Activated CD4-positive, alpha-beta T cell treated with anti-CD3 and anti-CD28 coated beads, Interleukin-2, amount 50 U/mL, for 1 hour (primary cell): ENCODE measurements at places on chromosomes 1 and 21.

DNA sequence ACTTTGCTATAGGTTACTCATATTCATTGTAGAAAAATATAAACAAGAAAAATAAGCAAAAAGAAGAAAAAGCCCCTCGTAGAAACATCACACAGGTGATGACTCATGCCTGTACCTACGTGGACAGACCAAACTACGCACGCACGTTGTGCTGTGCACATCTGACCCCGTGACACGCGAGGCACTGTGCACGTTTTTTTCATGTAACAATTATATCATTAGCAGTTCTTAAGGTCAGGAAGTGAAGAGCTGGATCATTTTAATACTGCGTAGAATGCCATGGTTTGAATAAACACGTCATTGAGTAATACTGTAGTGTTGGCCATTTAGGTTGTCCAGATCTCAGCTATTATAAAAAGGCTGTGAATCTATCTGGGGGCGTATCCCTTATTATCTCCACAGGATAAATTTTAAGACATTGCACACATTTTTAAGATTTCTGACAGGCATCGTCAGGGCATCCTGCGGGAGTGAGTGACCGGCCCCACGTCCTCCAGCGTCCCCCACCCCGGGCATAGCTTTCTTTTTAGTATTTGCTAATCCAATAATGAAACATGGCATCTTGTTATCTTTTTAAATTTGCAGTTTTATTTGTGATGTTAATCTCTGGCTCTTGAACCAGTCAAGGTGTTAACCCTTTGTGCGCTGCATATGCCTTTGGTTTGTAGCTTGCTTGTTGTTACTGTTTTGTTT is 23.4 kb upstream of the ADARB1 start:
- no peak for DNase-seq

DNA sequence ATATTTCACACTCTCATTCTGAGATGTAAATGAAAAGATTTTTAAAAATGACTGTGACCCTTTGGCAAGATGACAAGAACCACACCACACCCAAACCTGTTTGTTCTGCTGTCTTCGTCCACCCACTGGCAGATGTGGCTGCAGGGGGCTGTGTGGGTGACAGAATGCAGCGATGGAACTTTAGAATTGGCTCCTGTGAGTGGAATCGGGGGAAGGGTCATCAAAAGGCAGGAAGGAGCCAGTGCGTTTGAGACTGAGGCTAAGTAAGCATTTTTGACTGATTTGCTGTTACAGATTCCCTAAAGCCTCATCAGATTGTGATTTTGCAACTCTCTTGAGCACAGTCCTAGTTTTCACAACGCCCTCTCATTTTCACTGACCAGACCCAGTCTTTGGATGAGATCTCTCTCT is 111.2 kb upstream of the ADGRL2 start:
- DNase-seq, result no peak

DNA sequence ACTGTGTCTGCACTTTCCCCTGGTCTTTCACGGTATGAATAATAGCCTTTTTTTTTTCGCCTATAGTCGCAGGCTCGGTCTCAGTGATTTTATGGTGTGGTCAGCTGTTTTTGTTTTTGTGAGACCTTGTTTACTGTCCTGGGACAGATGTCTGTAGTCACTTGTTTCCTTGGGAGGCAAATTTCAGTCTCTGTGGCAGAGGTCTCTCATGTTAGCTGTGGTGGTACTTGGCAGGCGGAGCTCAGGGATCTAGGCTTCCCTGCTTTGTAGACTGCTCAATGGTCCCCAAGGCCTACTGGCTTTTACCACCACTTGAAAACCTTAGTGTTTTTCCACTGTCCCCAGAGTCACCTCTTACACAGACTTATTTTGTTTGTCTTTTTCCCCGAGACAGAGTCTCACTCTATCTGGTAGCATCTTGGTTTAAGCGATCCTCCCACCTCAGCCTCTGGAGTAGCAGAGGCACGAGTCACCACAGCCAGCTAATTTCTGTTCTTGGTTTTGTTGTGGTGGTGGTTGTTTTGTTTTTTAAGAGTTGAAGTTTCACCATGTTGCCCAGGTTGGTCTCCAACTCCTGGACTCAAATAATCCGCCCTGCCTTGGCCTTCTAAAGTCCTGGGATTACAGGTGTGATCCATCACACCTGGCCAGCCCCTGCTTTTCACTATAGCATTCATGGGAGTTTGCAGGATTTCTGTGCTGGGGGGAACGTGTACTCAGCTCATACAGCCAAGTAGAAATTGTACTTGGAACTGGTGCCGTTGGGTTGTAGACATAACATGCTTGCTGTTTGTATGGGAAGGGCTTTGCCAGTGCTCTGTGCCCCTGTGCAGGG is 10.3 kb downstream of the RNU1-2 start:
- DNase-seq, result no peak

GRCh38 chr21:42266971-42267556 is 48.1 kb downstream of the ABCG1 start:
- DNase-seq, result peak; percentile 18

GRCh38 chr1:54272134-54272533 is 72.2 kb downstream of the MRPL37 start:
- no peak for DNase-seq

DNA sequence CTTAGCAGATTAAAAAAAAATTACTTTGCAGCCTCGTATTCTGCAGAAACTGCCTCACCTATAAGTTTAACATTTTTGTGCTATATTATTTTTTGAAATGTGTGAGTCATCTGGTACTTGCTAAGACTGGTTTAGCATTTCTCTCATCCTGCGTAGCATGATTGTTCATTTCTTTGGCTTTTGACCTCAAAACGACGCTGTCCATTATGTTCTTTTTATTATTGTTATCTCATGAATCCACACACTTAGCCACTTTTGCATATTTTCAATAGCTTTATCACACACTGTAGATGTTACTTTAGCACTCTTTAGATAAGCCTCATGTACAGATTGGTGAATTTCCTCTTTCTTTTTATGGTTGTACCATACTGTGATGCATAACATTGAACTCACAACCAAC is 1004.9 kb upstream of the NCAM2 start:
- no peak for DNase-seq

GRCh38 chr1:211705467-211706091 is 30.2 kb upstream of the NEK2 start:
- no peak for DNase-seq

DNA sequence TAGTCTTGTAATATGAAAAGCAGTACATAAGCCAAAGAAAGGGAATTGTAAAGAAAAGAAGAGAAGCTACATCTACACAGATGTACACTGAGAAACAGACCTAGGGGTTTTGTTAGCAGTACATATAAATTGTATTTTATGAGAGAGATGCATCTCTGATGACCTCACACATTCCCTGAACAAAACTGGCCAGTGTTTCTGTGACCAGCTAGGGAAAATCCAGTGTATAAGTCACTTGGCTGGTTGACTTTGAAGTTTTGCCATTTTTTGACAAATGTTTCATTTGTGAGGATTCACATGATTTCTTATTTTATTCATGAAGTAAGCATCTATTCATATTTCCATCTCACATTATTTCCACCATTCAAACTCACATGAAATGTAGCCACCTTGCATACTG is 28.3 kb upstream of the DYNLT5 start:
- no peak for DNase-seq

DNA sequence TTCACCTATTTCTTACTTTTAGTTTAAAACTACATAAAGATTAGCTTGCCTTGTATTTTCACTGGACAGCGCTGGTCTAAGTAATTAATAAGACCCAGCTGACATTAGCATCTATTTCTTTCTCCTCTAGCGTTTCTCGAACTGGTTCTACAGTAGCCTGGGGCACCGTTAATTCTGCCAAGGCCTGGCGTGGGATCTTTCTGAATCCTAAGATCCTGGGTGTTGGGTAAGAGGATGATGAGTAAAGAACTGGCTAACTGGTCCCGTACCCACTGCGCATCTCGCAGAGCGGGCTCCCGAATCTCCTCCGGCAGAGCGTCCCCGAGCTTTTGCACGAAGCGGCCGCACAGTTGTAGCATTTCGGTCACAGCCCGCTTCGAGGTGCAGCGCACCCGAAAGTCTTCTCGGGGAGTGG is 309 bp downstream of the NSL1 start:
- no peak for DNase-seq

DNA sequence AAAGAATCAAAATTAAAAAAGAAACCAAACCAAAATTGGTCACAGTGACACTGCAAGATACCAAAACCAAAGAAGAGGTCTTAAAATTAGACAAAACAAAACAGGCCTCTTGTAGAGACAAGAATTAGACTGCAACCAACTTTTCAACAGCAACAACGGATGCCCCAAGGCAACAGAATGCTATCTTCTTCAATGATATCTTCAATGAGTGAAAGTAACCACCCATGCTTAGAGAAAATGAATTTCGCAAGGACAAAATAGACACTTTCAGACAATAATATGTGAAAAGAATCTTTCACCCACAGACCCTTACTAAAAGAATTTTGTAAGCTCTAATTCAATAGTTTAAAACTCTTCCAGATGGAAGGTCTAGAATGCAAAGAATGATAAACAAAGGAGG is 41.7 kb downstream of the USP48 start:
- no peak for DNase-seq

- no peak for DNase-seq
Measured at GRCh38 chr1:217889401-217889800, 258.3 kb downstream of the SPATA17 start.

- no peak for DNase-seq
Measured at GRCh38 chr1:151611288-151611790, 511 bp upstream of the SNX27 start.

DNA sequence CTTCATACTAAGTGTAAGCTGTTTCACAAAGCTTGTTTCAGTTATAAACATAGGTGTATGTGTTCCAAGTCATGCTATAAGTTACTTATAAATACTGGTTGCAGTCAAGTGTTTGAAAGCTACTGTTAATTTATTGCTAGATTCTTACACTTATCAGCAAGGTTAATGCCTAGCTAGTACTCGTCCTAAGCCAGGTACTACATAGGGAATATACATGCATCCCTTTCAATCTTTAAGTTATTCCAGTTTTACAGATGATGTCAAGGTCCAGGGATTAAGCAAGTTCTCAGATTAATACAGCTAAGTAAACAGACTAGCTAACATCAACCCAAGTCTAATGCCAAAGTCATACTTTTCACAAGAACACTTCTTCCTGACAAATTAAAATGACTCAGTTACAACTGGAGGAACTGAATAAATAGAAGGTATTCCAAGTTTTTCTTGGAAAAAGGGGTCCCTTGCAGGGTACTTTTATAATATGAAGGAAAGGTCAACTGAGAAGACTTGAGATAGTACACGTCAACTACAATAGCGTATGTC is 652.2 kb upstream of the USP24 start:
- DNase-seq, result no peak

- no peak for DNase-seq
Measured at GRCh38 chr1:25799352-25799934, 550 bp upstream of the SELENON start.

DNA sequence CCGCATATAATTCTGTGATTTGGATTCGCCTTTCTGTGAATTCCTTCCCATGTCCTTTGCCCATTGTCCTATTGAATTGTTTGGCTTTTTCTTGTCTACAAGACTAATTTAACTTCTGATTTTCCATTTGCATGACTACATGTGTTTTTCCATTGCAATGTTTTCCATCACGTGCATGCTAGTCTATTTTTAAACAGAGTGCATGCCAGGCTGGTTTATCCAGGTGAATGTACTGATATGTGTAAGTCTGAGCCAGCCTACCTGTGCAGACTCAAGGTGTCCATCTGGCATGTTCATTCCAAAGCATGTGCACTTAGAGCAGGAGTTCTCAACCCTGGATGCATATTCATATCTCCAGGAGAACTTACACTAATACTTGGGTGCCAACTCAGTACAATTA is 59.7 kb downstream of the INAVA start:
- no peak for DNase-seq

DNA sequence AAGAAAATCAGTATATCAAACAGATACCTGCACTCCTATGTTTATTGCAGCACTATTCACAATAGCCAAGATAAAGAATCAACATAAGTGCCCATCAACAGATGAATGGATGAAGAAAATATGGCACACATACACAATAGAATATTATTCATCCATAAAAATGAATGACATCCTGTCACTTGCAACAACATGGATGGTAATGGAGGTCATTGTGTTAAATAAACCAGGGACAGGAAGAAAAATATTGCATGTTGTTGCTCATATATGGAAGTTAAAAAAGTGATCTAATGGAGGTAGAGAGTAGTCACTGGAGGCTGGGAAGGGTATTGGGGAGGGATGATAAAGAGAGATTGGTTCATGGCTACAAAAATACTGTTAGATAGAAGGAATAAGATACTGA is 65.4 kb upstream of the CR2 start:
- DNase-seq, result no peak

DNA sequence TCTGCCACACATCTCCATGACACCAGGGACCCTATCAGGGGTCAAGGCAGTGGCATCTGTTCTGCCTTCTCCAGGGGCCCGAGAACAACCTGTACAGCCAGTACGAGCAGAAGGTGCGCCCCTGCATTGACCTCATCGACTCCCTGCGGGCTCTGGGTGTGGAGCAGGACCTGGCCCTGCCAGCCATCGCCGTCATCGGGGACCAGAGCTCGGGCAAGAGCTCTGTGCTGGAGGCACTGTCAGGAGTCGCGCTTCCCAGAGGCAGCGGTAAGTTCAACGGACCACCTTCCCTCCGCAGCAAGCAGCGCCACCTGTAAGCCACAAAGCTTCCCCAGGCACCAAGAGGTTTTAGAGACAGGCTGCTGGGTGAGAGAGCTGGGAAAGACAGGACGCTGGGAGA is 15.9 kb downstream of the MX2 start:
- DNase-seq, result no peak

DNA sequence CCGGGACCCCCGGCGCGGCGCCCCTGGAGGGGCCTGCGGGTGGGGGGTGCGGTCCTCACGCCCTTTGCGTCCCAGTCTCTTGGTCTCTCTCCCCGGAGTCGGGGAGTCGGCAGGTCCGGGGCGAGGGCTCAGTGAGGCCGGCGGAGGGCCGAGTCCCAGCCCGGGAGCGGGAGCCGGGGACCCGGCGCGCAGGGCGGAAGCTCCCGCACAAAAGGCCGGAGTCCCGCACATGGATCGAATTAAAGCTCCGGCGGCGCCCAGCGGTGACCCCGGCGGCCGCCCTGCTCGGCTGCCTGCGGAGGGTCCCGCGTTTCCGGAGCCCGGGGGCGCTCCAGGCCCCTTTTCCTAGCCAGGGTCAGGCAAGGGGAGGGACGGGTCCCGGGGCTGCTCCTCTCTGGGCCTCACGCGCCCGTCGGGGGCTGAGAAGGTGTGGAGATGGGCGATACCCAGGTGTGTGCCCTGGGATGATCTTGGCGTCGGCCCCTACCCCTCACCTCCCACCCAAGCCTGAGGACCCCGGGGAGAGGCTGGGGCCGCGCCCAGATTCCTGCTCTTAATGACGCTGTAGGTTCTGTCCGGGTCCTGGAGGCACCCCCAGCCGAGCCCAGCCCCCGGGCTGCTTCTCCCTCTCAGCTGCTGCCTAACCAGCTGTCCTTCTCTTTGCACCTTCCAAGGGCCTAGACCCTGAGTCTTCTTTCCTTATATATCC is 512 bp downstream of the FBLIM1 start:
- no peak for DNase-seq

DNA sequence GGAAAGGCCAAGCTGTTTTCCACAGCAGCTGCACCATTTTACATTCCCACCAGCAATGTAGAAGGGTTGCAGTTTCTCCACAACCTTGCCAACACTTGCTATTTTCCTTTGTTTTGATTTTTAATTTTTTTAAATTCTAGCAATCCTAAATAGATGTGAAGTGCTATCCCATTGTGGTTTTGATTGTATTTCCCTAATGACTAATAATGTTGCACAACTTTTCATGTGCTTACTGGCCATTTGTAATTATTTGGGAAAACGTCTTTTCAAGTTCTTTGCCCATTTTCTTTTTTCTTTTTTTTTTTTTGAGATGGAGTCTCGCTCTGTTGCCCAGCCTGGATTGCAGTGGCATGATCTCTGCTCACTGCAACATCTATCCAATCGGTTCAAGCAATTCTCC is 53.9 kb downstream of the VCAM1 start:
- no peak for DNase-seq
